ENCODE measurements at places on chromosomes 5 and 9. TPM values are rescaled to one million over a fixed set of nuclear protein-coding genes. Genes with fewer than 3 reads are reported as not detected.

DNA sequence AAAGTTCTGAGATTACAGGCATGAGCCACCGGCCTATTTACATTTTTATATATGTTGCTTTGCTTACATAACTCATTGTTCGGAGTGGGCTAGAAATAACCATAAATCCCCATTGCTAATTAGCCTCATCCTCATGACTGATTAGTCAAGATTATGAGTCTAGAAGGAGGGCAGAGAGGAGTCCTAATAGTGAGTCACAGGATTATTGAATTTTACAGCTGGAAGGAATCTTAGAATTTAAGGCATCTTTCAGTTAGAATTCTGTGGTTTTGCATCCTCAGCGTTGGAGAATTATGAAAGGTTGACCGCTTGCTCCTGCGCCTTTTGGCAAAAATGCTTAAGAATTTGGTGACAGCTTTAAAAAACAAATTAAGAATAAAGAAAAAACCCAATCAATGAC lies 2.6 kb upstream of the PBX3 start:
- H3K36me3 ChIP-seq: no peaks in the 10 kb centered on the region
- H3K4me1 ChIP-seq: peaks cover 2% of the 10 kb centered on the region
- no peak overlapping the region for H3K27ac ChIP-seq
- no peak overlapping the region for H3K4me3 ChIP-seq
- no peak for DNase-seq
- no peaks in the 10 kb centered on the region for H3K27me3 ChIP-seq

DNA sequence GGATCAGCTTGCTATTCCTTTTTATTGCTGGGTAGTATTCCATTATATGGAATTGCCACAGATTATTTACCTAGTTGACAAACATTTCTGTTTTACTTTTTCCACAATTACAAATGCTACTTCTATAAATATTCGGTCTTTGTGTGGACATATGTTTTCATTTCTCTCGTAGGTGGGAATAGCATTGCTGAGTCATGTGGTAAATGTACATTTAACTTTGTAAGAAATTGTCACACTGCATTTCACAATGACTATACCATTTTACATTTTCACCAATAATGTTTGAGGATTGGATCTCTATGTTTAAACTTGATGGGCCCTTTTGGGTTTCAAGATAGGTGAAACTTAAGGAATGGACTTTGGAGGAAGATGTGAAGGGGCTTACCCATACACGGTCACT lies 19.7 kb downstream of the RAI14 start:
- no peak overlapping the region for H3K27ac ChIP-seq
- DNase-seq: no peak
- H3K4me3 ChIP-seq: no peak overlapping the region
- H3K4me1 ChIP-seq: no peaks in the 10 kb centered on the region
- no peaks in the 10 kb centered on the region for H3K27me3 ChIP-seq

DNA sequence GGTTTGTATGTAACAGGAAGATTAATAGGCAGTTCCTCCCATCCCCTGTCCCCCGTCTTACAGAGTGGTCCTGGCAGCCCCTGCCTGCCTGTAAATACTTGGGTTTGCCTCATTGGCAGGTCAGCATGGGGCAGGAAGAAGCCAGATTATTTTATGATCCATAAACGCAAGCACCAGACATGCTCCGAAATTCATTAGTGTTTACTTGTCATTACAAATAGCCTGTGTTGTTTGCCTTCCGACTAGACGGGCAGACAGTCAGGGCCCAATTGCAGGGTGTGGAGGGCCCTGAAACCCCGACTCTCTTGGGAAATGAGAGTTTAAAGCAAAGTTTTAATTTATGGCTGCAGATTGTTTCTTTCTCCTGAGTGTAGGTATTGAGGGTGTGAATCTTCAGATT lies 97.2 kb downstream of the RALGPS1 start:
- no peaks in the 10 kb centered on the region for H3K27me3 ChIP-seq
- no peak for DNase-seq
- H3K4me3 ChIP-seq: no peak overlapping the region

- no peaks in the 10 kb centered on the region for H3K27me3 ChIP-seq
- no peaks in the 10 kb centered on the region for H3K4me1 ChIP-seq
- no peak overlapping the region for H3K4me3 ChIP-seq
Measured at GRCh38 chr5:10620346-10620745, 56.5 kb downstream of the ANKRD33B start.

CEP72 gene
- 23.6 TPM for total RNA-seq

LRRC70 gene
- 4.2 TPM for total RNA-seq

BAAT gene
- not detected for total RNA-seq
